HFF-Myc (cell line): ENCODE measurements at places on chromosomes 3 and 15.

DNA sequence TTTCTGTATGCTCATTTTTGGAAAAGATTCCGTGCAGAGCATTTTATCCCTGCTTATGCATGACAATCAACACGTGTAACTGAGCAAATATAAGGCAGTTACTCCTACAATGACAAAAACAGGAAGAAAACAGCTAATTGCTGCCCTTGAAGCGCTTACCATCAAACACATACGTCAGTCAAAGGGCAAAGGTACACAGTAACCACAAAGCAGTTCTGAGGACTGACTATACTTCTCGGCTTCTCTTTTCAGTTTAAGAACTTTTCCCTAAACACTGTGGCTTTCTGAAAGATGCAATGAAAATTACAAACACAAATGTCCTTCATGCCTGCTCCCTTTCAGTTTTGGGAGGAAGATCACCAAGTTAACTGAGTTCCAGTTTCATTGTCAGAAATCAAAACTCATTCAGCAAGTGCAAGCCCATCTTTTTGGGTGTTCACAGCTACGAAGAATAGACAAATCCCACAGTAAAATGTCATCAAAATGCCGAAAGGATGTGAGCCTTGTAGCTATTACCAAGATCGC, 602.8 kb downstream of the FOXP1 start:
- no peak for DNase-seq

DNA sequence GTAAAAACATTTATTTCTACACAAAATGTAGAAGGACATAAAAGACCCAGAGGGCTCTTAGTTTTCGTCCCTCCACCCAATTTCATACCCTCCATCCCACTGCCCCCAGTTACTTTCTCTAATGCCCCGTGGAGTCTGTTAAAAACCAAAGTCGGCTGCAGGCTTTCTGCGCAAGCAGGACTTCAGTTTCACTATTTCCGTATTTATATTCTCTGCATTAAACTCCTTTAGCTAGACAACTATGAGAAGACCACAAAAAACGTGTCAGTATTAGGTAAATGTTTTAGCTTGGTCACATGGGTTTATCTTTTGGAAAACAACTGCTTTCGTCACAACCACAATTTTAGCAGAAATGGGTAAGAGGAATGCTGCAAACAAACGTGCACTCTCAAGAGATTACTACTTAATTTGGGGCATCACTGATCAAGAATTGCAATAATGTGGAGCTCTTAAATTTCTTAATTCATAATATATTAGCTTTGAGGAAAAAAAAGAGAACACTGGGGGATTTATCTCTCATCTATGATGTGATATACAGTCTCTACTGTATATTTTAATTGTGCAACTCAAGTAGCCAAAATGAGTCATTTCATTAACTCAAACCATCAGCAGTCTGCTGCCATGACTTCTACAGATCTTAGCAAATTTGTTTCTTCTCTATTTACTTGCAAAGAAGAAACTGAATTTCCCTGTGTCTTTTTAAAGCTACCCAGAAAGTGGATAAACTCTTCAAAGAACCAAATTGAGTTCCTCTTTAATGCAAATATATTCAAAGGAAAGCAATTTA, 740 bp upstream of the NSMCE3 start:
- no peak for DNase-seq

DNA sequence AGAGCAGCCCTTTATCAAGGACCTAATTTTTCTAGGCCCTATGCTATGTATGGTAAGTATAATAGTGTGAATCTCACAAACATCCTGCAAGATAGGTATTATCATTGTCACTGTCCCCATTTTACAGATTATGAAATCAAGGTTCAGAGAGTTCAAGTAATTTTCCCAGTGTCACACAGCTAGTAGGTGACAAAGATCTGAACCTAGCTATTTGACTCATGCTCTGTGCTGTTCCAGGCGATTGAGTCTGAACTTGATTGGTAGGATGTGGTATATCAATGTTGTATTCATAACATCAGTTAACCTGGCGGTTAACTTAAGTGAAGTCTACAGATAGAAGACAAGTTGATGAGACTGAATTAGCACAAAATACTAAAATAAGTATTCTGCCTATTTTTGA, 229.9 kb downstream of the CHST2 start:
- no peak for DNase-seq

GRCh38 chr3:71142441-71143161, 440.9 kb downstream of the FOXP1 start:
- no peak for DNase-seq

- no peak for DNase-seq
These were observed 147.3 kb downstream of the TP63 start for GRCh38 chr3:189778340-189778950.

GRCh38 chr15:93467337-93467736, 378.3 kb upstream of the RGMA start:
- DNase-seq = no peak

DNA sequence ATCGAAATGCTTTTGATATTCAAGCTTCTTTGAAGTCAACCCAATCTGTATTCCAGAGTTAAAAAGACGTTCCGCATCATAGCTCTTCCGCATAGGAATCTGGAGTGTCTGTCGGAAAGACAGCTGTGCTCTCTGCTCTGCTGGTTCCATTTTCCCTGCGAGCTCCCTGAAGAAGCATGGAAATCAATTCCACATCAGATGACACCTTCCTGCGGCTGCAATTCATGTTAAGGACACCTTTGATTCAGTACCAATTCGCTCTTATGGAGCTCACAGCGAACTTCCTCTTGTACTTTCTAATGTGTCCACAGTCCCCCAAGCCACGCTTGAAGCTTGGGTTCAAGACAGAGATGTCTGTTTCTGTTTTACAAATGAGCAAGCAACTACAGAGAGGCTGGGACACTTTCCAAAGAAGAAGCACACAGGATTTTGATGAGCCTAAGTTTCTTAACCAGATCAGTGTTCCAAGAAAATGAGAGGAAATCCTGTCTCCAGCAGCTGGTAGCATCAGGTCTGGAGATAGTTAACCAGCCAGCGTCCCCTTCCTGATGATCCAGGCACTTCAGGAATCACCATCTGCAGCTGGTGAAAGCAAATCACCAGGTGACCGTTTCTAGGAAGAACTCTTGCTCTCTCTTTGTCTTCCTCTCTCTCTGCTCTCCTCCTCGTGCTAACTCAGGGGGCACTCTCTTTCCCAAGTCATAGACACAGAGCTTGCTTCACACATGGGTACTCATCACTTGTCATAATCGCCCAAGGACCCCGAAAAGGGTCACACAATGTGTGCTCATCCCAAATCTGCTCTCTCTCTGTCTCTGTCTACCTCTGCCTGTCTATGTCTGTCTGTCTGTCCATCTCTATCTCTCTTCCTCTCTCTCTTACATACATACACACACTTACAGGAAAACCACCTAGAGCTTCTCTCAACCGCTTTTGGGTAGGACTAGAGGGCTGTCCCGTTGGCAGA, 281.8 kb downstream of the FAM43A start:
- DNase-seq = no peak

GRCh38 chr3:38062809-38063208, 23.8 kb downstream of the DLEC1 start:
- no peak for DNase-seq

DNA sequence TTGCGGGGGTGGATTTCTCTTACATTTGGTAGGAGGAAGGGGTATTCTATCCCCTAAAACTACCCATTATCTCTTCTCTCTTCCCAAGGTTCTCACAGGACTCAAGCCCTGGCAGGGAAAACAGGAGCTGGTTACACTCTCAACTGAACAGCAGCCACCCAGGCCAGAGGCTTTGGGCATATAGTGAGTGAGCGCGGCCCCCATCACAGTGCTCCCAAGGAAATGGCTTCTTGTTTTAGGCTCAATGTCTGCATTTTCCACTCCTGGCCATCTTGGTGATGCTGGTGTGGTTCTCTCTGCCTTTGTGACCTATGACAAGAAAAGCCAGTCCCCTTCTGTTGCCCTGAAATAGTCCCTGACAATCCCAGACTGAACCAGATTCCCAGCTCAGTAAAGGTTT, 50.1 kb downstream of the WDR76 start:
- DNase-seq = no peak

DNA sequence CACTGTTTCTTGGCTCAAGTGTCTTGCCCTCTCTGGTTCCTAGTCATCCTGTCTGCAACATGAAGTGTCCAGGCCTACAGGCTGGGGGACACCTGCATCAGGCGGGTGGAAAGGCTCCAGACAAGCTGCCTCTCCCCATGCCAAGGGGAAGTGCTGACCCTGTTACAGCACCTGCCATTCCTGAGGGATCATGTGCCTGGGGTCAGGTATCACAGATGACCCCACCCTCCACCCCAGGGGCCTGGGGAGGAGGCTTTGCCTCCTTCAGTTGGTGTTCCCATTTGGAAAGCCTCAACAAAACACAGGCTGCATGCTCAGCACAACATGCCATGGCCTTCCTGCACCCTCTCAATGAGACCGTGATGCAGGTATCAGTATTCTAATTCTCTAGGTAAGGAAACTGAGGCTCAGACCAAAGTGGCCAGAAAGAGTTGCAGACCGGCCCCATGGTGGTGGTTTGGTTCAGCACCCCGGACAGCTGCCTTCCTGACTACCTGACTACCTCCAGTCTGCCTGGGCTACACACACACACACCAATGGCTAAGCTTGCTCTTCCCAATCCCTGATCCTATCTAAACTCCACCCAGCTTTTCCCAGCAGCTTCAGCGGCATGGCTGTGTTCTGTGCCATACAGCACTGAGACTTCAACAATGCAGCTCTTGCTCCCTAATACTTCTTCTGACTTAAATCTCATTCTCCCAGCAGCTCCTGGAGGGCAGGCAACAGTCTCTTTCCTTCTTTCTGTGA, 69.7 kb upstream of the LINGO1 start:
- DNase-seq = no peak

- no peak for DNase-seq
These were observed 230.7 kb upstream of the TRIM42 start for GRCh38 chr3:140447136-140447535.

DNA sequence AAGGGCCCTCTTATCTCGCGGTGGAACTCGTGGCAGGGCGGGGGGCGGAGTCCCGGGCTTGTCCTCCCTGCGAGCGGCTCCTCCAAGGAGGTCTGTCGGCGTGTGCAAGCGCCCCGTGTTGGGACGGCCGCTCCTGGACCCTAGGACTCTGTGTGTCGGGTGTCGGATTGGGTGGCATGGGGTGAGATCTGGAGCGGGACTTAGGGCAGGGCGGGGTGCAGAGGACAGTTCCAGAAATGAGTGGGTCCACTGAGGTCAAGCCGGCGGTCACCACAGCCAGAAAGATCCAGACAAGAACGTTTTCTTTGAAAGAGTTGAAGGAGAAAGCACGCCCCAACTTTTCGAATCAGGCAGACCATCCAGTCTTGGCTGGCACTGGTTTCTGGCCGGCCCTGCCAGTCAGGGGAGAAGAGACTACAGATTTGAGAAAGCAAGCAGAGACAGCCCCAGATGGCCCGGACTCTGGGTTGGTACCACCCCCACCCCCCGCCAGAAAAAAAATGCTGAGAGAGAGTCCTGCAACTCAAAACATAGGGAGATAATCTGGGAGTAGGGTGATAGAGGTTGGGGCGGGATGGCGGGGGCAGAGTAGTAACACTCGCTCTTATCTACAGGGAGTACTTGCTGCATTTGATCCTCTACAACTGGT, 784 bp upstream of the CISH start:
- no peak for DNase-seq

DNA sequence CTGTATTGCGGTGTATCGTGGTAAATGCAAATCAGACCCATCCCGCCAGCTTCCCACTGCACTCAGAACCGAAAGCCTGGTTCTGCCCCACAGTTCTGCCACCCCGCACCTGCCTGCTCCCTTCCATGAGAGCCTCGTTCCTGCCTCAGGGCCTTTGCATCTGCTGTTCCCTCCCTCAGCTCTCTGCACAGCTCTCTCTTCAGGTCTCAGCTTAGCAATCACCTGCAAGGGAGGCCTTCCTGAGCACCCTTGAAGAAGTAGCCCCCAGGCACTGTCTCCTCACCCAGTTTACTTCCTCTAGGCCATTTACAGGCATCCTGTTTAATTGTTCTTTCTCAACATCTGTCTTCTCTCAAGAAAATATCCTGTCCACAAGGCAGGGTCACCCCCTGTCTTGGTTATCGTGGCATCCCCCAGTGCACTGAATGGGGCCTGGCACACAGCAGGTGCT, 13.3 kb upstream of the IQSEC1 start:
- DNase-seq = no peak

GRCh38 chr15:69906256-69907185, 191.2 kb downstream of the TLE3 start:
- DNase-seq = no peak

GRCh38 chr3:4894891-4895530, 84.2 kb upstream of the BHLHE40 start:
- DNase-seq = no peak

DNA sequence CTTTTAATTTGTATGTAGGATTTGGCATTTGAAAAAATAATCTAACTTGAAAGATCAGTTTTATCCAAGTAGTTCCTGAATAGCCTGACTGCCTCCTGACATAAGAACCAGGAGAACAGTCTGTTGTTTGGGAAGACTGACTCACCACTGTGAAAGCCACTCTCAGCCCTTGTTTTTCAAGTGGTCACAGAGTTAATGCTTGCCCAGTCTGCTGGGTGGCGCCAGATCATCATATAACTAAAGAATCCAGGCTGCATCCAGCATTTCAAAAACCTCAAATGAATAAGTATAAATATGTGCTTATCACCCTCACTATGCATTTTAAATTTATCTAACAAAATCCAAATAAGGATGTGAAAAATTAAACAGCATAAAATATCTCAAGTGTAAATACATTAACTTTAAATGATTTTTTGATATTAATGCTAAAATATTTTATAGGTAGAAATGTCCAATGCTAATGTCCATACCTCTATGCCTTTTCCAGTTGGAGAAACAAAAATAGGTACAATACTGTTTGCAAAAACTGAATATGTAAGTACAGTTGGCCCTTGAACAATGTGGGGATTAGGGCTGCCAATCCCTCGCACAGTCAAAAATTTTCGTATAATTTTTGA, 26.9 kb upstream of the ZBBX start:
- no peak for DNase-seq

DNA sequence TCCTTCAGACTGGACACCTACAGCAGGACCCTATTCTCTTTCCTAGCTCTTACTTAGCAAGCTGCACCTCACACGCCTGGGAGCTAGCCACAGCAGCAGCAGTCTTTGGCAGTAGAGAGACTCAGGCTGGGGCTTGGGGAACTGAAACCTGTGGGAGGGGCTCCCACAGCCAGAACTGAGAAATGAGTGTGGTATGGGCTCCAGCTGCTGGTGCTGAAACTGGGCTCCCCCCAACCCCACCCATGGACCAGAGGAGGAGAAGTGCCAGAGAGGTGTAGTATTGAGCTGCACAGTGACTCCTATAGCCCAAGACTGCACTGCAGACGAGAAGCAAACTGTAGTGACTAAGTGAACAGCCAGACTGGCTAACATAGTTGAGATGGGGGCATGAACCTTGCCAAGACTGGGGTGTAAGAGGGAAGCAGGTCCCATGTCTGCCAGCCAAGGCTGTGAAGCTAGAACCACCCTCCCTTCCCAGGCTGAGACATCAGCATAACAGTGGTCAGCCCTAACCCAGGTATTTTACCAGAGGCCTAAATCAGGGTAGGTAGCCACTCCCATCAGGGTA, 62.5 kb downstream of the MYO5A start:
- DNase-seq = no peak

DNA sequence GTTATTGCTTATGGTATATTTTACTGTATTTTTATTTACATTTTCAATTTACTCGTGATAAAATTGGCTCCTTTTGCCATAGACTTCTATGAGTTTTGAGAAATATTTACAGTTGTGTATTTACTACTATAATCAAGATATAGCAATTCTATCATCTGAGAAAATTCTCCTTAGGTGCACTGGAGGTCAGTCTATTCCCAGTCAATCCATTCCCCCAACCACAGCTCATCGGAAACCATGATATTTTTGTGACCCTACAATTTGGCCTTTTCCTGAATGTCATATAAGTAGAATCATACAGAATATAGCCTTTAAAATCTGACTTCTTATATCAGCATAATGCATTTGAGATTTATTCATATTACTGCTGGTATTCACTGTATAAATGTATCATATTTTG, 114.7 kb upstream of the LRTM1 start:
- no peak for DNase-seq
